ENCODE measurements at places on chromosomes 4 and X.
A peak's percentile ranks its signal among the peaks of the same experiment; 100 is the strongest.

DNA sequence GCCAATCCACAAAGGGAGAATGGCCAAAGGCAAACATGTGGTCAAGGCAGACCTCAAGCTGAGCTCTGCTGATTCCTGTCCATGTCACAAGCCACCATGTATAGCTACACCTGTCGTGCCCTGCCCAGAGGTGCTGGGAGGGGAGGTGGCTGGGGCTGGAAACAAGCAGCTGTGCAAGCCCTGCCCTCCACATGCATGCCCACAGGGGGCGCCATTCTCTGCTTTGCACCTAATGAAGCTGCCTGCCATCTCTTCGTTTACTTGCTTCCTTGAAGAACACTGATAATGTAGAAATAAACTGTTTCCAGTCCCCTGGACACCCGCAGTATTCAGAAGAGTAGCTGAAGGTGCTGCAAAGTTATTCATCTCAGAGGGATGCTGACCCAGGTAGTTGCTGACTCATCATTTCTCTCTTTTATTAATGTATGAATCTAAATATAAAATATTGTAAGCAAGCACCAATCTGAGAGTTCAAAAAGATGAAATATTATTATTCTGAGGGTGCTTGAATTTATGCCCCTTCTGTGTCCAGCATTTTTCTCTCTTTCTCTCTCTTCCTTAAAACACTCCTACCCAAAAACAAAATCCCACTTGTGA, 278.6 kb downstream of the ADGRA3 start:
- DNase-seq: peak; percentile 8

DNA sequence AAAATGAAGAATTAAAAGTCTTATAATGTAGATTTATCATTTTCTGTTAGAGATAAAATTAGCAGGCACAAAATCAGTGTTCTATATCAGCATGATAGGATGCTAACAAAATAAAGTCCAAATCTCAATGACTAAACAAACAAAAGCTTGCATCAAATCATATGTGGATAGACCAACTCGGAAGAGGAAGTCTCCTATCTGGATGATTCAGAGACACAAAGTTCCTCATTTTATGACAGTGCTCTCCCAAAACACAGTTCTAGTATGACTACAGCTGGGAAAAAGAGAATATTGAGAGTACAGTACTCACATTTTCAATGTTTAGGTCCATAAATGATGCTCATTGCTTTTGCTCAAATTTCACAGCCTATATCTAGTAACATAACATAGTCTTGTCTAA, 376.1 kb upstream of the CTSO start:
- no peak for DNase-seq

- DNase-seq: peak; percentile 72
Measured at GRCh38 chrX:150693725-150694574, 754 bp downstream of the MTMR1 start.

- no peak for DNase-seq
Measured at GRCh38 chrX:118212817-118213183, 96.2 kb upstream of the KLHL13 start.

GRCh38 chr4:147042046-147042445, 96.4 kb upstream of the TTC29 start:
- no peak for DNase-seq

- no peak for DNase-seq
Measured at GRCh38 chrX:17214962-17215361, 160.0 kb upstream of the NHS start.

GRCh38 chrX:53075011-53075410, 7.2 kb upstream of the TSPYL2 start:
- no peak for DNase-seq

GRCh38 chr4:161457906-161458305, 705.9 kb downstream of the FSTL5 start:
- DNase-seq: no peak

DNA sequence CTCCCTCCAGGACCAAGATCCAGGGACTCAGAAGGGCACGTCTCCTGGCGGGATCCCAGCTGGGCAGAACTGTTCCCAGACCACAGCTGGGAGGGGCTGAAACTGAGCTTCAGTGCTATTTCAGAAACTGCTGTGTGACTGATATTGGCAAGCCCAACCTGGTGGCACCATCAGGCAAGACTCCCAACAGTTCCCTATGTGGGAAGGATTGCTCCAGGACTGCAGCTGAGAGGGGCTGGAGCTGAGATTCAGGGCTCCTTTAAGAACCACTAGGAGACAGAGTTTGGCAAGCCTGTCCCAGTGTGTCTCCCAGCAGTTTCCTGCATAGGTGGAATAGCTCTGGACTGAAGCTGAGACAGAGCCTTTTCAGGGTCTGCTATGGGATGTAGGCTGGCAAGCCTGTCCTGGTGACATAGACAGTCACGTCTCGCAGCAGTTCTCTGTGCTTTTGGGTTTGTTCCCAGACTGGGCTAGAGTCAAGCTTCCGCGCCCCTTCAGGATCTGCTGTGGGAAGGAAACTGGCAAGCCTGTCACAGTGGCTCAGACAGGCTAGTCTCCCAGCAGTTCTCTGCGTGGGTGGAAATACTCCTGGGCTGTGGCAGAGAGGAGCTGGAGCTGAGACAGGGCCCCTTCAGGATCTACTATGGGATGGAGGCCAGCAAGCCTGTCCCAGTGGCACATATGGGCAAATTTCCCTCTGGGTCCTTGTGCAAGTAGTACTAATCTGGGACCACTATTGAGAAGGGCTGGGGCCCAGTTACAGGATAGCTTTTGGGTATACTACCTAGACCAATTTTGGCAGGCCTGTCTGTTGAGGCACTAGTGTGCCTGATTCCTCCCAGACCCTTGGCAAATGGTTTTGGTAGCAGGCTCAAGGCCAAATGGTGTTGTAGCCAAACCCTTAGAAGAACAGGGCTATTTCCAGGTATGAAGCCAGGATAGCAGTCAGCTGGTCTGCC, 20.2 kb upstream of the MED14 start:
- no peak for DNase-seq

- no peak for DNase-seq
Measured at GRCh38 chr4:87916626-87917025, 58.9 kb upstream of the SPP1 start.

GRCh38 chr4:152689615-152690501, 10.1 kb upstream of the TMEM154 start:
- no peak for DNase-seq

DNA sequence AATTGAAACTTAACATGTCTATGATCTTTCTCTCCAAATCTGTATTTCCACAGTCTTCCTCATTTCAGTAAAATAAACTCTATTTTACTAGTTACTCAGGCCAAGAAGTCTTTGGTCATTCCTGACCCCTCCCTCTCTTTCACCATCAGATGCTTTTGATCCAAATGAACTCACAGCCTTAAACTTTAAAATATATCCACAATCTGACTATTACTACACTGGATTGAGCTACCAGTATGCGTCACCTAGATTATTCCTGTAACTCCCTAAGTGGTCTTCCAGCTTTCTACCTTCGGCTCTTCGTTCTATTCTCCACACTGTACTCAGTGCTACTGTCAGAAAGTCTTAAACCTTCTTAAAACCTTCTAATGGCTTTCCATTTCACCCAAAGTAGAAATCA, 195.1 kb downstream of the FBXW7 start:
- no peak for DNase-seq

DNA sequence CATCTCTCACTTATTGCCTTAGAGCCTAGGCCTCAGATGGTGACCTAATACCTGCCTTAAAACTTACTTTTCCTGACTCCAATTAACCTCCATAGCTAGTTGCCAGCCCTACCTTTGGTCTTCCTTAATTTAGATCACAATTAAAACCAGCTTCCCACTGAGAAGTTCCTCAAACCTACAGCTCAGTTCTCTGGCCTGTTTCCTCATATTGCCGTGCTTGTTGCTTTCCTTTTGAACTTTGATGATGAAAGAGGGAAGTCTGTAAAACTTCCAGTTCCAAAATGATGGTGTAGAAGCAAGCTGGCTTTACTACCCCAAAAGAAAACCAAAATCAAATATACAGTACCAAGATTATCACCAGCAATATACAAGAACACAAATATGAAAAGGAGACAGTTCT, 28.9 kb upstream of the CAMK2D start:
- DNase-seq: no peak

DNA sequence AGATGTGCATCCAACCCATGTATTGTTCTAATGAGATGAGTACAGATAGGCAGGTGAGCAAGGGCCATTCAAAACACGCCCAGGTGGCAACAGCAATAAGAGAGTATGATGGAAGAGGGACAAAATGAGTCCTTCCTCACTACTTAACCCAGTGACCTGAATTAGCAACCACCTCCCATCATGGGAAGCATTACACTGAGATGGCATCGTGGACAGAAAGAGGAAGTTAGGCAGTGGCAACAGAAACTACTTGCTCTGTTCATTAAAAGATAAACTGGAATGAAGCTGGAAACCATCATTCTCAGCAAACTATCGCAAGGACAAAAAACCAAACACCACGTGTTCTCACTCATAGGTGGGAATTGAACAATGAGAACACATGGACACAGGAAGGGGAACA, 17.2 kb downstream of the RXFP1 start:
- DNase-seq: no peak

DNA sequence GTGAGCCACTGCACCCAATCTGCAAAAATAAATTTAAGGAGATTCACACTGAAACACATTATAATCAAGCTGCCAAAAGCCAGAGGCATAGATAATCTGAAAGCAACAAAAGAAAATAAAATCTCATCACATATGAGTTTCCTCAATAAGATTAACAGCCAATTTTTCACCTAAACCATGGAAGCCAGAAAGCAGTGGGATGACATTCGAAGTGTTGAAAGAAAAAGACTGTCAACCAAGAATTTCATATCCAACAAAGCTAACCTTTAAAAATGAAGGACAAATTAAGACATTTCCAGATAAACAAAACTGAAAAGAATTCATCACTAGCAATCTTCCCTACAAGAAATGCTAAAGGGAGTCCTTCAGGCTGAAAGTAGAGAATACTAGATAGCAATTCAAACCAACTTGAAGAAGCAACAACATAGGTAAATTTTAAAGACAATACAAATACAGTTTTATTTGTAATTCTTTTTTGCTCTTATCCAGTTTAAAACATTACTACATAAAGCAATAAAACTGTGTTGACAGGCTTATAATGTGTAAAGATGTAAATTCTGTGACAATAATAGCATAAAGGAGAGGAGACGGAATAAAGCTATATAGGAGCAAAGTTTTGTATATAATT, 23.1 kb upstream of the KLHL8 start:
- no peak for DNase-seq

GRCh38 chrX:119252716-119253115, 16.6 kb downstream of the PGRMC1 start:
- no peak for DNase-seq

DNA sequence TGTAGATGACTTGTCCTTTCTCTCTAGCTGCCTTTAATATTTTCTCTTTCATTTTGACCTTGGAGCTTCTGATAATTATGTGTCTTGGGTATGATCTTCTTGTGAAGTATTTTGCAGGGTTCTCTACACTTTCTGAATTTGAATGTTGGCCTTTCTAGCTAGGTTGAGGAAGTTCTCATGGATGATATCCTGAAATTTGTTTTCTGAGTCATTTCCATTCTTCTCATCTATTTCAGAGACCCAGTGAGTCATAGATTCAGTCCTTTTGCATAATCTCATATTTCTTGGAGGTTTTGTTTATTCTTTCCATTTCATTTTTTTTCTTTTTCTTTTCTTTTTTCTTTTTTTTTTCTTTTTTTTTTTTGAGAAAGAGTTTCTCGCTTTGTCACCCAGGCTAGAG, 585.7 kb upstream of the PABPC4L start:
- DNase-seq: no peak

DNA sequence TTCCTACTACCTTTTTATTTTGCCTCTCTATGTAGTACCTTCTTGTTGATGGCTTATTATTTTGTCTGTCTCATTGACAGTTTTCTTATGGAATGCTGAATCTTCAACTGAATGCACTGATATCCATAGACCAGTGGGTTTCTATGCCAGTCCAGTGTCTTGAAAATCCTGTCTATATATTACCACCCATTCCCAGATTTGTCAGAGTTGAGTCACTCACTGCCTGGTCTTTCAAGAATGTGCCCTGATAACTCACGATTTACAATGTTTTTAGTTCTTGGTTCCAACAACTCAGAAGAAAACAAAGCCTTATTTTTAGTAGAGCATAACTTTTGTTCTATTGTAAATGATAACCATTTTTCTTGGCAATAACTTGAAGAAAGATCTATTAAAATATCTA, 606.0 kb upstream of the PITX2 start:
- no peak for DNase-seq

- no peak for DNase-seq
Measured at GRCh38 chr4:102321260-102321995, 23.9 kb downstream of the SLC39A8 start.

DNA sequence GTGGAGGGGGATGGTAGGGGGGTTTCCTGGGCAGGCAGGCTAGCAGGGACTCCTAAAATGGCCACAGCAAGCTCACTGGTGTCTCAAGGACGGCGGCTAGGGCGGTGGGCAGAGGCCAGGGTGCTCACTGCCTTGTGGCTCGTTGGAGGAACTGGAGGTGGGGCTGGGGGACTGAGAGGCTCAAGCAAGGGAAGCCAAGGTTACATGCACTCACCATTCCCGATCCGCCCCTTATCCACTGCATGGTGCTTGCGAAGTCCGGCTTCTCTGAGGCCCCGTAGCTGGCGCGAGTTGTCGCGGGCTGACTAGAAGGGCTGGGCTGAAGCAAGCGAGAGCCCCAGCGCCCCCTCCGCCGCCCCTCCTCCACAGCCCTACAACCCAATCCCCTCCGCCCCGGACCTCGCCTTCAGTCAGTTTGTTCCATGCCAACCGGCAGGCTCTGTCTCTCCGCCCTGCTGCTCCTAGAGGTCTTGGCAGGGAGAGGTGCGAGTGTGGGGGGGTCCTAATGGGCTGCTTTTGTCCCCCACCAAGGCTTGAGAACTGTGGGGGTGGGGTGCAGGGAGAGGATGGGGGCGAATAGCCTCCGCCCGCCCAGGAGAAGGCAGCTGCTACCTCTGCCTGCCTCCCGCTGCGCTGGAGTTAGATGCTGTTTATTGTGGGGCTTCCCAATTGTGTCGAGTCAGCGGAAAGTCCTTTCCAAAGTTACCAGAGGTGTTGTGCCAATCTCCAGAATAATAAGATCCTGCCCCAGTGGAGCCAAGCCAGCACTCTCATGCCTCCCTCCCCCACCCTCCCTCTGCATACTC, at the start of gene ARHGEF9:
TSS of gene ARHGEF9 (minus strand) at position 313 of the 806 bp plus-strand sequence. CDS start at position 244, 69 bp downstream.
- no peak for DNase-seq

DNA sequence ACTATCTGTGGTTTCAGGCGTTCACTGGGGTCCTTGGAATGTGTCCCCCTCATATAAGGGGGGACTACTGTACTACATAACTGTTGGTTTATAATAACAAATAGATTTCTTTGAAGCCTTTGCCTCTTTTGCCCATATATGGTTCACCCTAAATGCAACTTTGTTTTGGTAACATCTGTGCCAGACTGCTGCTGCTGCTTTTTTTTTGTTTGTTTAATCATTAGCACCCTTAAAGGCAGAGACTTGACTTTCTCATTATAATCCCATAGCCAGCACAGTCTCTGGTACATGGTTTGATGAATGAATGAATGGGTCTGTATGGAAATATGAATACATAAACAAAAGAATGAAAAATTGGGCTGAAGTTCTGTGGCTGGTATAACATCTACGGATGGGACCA, 80.2 kb upstream of the LHFPL1 start:
- DNase-seq: no peak

DNA sequence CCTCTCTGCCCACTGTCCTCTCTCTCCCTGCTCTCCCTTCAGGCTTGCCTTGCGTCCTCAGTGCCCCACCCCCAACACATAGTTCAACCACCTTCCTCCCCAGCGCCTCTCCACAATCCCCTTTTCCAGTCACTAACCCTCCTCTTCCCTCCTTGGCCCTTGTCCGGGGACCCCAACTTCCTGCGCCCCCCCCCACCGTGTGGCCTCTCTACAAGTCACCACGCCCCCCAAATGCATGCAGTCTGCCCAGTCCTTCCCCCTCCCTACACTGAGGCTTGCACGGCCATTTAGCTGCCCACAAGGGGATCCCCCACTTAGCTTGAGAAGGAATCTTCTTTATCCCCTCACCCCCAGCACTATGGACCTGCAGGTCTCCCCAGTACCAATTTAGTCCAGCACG, 569 bp downstream of the CXCR3 start:
- DNase-seq: no peak
